Fibroblast of pulmonary artery (primary cell): ENCODE measurements at places on chromosomes 4 and X.

DNA sequence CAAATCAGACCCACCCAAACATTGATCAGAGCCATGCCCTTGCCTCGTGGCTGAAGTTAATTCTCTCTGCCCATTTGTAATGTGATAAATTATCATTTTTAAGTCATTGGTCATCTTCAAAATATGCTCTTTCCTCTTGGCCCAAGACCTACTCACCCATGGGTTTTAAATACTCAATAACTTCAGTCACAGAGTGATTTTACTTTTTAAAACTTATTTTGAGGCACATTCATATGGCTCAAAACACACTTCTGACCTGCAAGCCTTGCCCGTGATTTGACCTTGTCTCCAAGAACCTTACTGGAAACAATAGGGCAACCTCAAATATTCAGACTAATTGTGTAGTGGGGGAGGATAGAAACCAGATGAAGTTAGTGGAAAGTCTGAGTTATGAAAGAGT lies 176.2 kb upstream of the LNX1 start:
- DNase-seq, result peak; percentile 81

DNA sequence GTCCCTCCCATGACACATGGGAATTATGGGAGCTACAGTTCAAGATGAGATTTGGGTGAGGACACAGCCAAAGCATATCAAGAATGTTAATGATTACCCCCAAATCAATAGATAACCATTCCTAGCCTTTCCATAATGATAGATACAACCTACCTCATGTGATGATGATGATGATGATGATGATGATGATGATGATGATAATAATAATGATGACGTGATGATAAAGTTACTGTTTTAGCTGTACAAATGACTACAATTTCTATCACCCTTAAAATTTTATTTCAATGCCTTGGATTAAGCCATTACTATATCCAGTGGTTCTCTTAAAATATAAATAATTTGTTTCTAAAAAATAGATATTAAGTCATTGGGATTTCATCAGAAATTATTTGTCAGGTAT lies 55.2 kb upstream of the NLGN4X start:
- DNase-seq, result no peak

GRCh38 chrX:96841325-96841724 lies 42.4 kb upstream of the RPA4 start:
- no peak for DNase-seq

GRCh38 chrX:11209798-11210414 lies 83.3 kb upstream of the AMELX start:
- DNase-seq, result peak; percentile 20

DNA sequence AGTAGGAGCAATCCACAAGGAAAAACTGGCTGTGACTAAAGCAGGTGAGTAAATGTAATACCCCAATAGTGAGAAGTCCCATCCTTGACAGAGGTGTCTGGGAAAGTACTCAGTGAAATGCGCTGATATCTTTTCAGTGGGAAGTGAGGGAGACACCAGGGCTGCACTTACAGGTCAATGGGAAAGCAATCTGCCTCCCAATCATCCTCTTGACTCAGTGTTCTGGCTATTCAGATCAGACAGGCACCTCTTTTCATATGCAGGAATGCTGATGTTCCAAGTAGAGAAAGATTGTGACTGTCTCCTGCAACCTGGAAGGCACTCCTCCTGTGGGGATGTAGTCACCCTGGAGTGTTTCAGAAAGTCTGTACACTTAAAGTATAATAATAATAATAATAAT lies 39.9 kb upstream of the SPIN2A start:
- DNase-seq, result no peak

- DNase-seq, result no peak
Measured at GRCh38 chr4:48175806-48176205, 41.8 kb upstream of the TXK start.

- peak; percentile 29 for DNase-seq
Measured at GRCh38 chr4:148015058-148015457, 283.2 kb downstream of the ARHGAP10 start.

DNA sequence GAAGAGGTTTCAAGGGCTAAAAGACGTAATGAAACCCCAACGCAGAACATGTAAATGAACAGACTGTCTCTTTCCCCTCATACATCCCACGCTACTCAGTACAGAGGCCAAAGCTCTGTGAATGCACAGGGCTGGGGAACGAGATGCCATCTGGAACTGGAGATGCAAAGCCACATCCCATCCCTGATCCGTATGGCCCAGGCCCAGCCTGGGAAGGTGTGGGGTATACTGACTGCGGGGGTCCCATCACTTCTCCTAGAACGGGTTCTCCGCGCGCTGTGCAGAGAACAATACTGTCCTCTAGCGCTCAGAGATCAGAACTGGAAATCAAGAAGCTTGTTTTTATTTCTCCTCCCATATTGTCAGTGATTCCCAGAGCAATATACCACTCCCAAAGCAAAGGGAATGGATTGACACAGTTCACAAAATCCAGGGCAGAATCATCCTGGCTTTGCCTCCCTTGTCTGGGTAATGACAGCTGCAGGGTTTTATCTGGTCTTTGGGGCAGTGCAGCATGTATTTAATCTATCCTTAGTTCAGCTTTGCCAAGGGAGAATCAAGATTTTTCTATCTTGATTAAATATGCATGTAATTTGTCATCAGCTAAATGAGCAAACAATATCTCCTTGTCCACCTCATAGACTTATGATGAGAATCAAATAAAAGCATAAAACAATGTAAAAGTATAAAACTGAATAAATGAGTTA lies 47.3 kb upstream of the TLR3 start:
- peak; percentile 70 for DNase-seq

GRCh38 chr4:40225497-40225896 lies 28.7 kb downstream of the RHOH start:
- DNase-seq, result no peak

- peak; percentile 43 for DNase-seq
Measured at GRCh38 chr4:56787380-56787779, 34.1 kb downstream of the SPINK2 start.

- peak; percentile 36 for DNase-seq
Measured at GRCh38 chr4:107131295-107131694, 95.2 kb upstream of the DKK2 start.

DNA sequence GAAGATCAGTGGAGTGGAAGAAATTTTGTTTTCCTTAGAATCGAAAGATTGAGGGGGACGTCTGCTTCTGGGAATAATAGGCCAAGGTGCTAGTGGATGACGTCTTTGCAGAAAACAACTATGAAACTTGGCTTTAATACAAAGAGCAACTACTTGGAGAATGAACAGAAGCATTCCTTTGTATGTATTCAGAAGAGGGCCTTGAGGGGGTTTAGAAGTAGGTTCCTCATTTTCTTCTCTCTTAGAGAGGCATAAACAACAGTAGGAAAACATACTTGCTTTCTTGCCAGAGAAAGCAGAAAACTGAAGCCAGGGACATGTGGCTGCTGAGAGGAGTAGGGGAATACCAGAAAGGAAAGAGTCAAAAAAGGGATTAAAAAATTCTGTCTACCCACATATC lies 167.8 kb downstream of the ZNF330 start:
- peak; percentile 88 for DNase-seq

- no peak for DNase-seq
Measured at GRCh38 chr4:1133033-1133432, 19.7 kb upstream of the RNF212 start.

DNA sequence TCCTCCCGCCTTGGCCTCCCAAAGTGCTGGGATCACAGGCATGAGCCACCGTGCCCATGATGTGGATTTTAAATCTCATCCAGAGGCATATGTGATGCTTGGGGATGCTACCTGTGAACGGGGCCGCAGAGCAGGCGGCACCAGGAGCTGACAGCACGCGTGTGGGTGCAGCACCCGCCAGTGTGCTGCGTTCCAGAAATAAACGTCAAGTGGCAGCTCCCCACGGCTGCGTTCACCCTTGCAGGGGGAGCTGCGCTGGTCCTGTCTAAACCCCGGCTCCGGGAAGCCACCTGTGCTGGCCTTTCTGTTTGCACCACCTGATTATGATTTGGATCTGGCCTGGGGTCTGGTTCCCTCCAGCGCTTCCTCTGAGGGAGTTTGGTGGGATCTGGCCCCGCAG lies 77.8 kb downstream of the SORCS2 start:
- DNase-seq, result no peak

GRCh38 chr4:120293341-120293740 lies 226.7 kb upstream of the MAD2L1 start:
- DNase-seq, result no peak

DNA sequence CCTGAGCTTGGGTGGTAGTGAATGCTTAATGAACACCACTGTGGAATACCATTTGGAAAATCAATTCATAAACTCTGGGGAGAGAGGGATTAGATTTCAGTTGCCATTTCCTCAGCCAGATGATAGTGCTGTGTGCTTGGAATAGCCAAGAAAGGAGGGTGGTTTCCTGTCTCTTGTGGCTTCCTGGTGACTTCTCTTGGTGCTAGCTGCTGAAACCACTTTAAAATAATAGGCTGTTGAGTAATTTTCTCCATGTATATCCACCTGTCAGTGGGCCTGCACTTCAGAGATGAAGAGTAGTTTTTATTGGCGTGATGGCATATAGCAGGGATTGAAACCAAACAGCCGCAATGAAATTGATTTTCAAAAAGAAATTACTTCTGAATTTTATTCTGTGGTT lies 11.8 kb downstream of the EDA start:
- no peak for DNase-seq

DNA sequence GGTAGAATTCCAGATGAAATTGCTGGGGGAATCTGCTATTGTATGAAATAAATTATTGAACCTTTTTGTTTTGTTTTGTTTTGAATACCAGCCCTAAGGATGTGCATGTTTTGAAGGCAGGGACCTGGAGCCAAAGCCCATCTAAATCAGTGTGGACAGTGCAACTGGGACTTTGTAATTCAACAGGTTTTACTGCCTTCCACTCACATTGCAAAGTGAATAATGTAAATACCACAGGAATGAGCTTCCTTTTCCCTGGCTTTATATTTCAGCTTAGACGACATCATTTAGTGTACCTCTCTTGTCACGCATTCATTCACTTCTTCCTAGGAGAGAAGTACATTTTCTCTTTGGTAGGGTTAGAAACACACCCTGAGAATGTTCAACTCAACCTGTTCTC lies 795.0 kb downstream of the CENPC start:
- DNase-seq, result no peak

- DNase-seq, result peak; percentile 76
Measured at GRCh38 chr4:186770481-186771175, 47.0 kb upstream of the FAT1 start.

DNA sequence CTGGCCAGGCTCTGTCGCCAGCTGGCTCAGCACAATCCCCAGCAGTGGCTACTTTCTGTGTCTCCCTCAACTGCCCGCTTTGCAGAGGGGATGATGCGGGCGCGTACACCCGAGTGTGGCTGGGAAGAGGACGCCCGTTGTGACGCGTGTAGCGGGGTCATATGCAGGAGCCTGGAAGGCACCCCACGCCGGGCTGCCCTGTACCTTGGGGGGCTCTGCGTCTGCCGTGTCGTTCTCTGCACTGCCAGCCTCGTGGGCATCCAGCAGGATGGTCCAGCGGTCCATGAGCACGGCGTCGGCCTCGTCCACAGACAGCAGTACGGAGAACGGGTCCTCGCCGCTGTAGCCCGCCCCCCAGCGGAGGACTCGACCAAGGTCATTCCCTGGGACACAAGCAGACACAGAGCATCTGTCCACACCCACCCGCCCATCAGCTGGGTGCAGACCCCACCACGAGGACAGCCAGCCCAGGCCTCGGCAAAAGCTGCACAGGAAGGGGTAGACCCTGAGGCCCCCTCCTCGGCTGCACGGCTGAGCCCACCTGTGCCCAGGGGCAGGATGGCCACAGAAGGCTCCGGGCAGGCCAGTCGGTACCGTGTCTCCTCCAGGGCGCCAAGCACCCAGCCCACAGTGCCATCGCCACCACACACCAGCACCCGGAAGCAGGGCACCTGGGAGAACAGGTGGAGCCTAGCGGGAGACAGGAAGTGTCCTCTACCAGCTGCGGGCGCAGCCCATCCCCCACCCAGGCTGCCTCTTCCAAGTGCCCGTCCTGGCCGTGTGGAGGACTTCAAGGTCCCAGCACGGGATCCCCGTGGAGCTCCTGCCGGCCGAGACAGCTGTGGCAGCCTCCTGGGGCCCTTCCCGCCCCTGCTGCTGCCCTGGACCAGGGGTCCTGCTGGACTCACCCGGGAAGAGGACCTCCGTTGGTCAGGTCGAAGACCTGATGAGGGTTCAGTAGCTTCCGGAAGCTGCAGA lies 10.8 kb downstream of the DGKQ start:
- DNase-seq, result no peak

DNA sequence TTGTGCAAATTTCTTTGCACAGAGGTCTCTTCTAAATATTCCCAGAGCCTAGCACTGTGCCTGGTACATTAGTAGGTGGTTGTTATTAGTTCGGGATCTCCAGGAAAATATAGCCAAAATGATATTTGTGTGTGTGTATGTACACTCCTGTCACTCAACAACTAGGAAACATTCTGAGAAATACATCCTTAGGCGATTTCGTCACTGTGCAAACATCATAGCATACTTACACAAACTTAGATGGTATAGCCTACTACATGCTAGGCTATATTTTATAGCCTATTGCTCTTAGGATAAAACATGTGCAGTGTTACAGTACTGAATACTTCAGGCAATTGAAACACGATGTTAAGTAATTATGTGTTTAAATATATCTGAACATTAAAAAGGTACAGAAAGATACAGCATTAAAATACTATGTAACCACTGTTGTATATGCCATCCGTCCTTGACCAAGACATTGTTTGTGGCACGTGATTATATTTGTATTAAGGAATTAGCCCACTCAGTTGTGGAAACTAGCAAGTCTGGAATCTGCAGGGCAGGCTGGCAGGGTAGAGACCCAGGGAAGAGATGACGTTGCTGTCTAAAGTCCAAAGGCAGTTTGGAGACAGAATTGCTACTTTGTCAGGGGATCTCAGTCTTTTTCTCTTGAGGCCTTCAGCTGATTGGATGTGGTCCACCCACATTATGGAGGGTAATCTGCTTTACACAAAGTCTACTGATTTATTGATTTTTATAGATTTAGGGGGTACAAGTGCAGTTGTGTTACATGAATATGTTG lies 106.9 kb downstream of the COL4A6 start:
- no peak for DNase-seq

- DNase-seq, result peak; percentile 46
Measured at GRCh38 chr4:56979421-56980072, 851 bp downstream of the POLR2B start.

- DNase-seq, result no peak
Measured at GRCh38 chr4:76963131-76963750, 13.7 kb downstream of the SEPTIN11 start.

DNA sequence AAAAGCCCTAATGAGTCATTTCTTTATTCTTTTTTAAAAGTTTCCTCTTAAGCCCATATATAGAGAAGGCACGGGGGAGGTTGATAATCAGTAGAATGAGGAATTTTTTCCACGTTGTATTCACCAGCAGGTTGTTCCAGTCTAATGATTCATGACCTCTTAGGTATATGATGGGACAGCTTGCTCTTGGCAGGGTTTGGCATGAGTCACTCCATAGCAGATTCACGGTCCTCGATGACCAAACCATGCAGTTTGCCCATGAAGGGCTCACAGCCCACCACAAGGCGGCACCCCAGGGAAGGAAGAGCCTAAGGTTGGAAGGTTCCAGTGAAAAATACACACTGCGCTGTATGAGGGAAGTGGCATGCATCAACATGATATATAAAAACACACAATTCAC lies 623.8 kb upstream of the DIPK2B start:
- peak; percentile 93 for DNase-seq
